ENCODE measurements at places on chromosomes 3 and 15.
A peak's percentile ranks its signal among the peaks of the same experiment; 100 is the strongest.

DNA sequence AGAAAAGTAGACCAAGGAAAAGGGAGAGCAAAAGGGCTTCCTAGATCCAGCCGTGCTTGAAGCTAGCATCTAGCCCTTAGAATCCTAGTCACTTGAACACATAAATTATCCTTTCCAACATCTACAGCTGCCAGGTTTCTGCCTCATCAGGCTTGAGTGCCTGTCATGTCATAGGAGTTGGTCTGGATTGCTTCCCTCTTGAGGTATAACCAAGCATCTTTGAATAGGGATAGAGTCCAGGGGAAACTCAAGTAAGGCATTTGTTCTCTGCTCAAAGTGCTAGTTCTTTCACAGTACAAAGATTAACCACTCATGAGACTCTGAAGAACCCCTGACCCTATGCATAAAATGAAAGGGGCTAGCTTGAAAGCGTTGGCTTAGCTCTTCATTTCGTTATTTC lies 72.3 kb downstream of the SLCO3A1 start:
- DNase-seq, result no peak

DNA sequence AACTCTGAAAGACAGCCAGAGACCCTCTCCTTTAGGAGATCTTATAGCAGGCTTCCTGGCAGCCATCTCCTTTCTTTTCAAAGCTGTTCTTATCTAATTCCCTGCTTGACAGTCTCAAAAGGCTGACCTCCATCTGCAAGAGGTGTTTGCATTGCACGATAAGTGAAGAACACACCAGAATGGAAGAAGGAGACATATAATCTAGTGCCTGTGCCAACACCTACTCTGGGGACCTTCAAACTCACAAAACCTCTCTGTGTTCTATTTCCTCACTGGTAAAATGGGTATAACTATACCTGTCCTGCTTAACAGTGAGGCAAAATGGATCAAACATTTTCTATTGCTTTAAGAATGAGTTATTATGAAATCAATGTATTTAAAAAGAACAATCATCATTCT lies 65.0 kb downstream of the WDR72 start:
- no peak for DNase-seq

- no peak for DNase-seq
Observed at GRCh38 chr3:48427630-48427962, 2.3 kb downstream of the PLXNB1 start.

DNA sequence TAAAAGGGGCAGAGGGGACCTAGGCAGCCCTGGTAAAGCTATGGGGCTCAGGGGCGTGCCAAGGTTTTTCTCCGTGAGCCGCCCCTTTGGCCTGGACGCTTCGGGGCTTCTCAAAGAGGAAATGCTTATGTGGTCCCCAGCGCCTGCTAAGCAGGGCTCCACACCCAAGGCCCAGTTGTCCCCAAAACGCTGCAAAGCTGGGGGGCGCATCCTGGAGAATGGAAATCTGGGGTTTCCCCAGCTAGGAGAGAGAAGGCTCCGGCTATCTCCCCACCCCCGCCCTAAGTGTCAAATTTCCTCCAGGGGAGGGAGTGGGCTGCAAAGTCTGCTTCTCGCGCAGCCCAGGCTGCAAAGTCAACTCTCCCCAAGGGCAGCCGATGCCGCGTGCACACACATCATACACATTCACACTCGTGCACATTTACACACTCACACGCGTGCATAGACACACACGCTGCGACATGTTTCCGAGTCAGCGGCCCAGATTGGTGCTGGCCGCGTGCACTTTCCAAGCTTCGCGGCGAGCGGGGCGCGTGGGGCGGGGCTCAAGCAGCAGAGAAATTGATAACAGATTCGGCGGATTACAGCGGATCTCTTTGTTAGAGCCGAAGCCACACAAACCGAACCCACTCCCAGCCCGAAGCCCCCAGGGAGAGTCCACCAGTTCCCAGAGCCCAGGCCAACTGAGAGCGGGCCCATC lies 4.5 kb downstream of the WNT5A start:
- peak; percentile 43 for DNase-seq

GRCh38 chr3:131731709-131732108 lies 228.9 kb upstream of the MRPL3 start:
- DNase-seq, result no peak

GRCh38 chr15:57236561-57237300 lies 139.6 kb upstream of the CGNL1 start:
- DNase-seq, result no peak

DNA sequence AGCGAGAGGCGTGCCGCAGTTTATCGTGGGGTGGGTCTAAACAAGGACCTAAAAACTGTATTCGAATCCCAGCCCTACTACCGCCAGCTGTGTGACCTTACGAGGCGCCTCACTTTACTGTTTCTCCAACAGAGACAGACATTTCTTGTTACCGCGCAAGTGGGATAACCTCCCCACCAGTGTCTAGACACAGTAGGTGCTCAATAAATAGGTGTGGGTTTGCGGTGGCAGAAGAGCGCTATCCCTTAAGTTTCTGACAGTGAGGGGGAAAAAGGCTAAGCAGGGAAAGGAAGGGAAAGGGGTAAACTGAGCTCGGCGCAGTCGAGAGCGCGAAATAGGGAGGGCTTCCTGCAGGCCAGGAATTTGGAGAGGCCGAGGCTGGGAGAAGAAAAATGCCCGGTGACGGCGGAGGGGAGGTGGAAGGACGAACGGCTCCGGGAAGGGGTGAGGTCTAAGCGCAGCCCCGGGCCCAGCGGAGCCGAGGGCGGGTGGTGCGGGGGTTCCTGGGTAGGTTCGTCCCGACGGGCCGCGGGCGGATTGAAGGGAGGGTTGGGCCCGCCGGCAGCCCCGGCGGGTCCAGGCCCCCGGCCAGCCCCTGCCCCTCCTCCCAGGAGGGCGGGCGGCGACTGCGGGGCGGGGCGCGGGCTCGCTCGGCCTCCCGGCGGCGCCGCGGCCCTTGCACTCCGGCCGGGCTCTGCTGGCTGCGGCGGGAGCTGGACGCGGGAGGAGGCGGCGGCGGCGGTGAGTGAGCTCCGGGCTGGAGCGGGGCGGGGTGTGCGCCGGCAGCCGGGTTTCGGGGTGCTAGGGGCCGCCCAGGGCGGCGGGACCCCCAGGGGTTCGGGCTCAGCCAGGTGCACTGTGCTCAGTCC lies at the start of gene CGNL1:
TSS of gene CGNL1 (plus strand) at position 679 of the 869 bp plus-strand sequence. CDS start 61,495 bp downstream, outside the sequence.
- DNase-seq, result peak; percentile 88

DNA sequence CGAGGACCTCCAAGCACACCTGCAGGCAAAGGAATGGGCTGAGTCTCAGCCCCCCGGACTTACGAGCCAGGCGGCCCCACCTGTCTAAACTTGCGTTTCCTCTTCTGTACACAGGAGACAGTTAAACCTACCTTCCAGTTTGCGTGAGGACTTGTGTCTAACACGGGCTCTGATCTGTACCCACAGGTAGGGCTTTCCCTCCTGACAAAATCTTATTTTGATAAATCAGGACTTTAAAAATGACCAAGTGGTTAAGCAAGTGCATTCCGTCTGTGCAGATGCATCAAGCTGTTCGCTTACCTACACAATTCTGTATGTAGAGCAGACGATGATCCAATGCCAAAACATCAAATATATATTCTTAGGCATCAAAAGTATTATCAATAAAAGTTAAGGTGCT lies 238.0 kb downstream of the XXYLT1 start:
- DNase-seq, result no peak

- no peak for DNase-seq
Observed at GRCh38 chr3:94822298-94822697, 759.4 kb downstream of the NSUN3 start.

- DNase-seq, result no peak
Observed at GRCh38 chr3:129534428-129535027, 6.1 kb downstream of the RHO start.

- DNase-seq, result no peak
Observed at GRCh38 chr3:29420106-29420505, 139.2 kb downstream of the RBMS3 start.

GRCh38 chr3:126395846-126396513 lies 1.3 kb downstream of the CFAP100 start:
- DNase-seq, result no peak

DNA sequence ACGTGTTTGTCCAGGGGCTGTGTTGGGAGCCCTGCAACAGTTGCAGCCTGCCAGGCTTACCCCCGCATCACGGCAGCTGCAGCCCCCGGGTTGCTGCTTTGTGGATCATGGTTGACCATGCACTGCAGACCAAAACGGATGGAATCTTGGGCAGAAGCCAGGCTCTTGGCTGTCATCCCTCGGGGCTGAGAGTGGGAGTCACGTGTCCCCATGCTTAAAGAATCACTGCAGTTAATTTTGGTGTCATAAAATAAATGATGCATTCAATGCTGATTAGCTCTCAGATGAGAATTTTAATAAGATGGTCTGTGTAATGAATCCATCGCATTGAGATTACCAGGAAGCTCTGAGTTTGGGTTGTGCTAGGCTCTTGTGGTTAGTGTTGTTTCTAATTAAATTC lies 115.6 kb downstream of the CHDH start:
- peak; percentile 57 for DNase-seq
